ENCODE measurements at places on chromosomes 5 and 9.

DNA sequence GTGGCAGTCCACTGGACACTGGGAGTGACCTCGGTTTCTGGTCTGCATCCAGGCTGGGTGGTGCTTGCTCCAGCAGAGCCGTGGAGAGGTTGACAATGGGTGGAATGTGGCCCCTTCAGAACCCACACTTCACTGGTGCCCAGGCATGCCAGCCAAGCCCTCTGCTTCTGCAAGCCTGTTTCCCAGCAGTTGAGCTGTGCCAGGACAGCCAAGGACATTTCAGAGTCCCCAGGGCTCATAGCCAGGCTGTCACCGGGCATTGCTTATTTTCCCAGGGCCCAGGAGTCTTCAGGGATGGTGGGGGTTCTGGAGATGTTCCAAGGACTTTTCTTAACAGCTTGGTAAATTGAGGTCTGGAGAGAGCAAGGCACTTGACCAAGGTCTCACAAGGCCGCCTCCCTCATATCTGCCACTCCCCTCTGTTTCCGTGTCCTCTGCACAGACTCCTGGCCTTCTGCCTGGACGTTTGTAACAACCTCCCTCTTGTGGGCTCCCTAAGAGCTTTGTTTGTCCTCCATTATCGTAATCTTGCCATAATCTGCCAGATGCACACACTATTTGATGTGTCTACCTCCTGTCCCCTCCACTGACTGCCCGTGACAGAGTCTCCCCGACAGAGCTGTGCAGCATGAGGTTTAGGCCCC, 3.8 kb upstream of the NDST1 start:
- no peak for DNase-seq

DNA sequence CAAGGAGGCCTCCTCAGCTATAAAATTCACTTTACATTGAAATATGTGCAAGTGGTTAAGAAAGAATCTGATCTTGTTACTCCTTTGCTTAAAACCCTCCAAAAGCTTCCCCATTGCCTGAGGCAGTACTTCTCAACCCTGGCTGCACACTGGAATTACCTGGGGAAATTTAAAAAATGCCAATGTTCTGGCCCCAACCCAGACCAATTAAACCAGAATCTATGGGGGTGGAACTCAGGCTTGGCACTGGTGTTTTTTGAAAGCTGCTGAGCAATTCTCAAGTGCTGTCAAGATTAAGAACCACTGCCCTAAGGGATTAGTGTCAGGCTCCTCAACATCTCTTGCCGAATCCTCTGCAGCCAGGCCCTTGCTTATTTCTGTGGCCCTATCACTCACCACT, 269.6 kb downstream of the ELAVL2 start:
- DNase-seq = no peak

GRCh38 chr9:132961002-132961401, 16.6 kb upstream of the TSC1 start:
- DNase-seq = no peak

GRCh38 chr5:149156435-149157083, 15.3 kb downstream of the ABLIM3 start:
- DNase-seq = no peak

DNA sequence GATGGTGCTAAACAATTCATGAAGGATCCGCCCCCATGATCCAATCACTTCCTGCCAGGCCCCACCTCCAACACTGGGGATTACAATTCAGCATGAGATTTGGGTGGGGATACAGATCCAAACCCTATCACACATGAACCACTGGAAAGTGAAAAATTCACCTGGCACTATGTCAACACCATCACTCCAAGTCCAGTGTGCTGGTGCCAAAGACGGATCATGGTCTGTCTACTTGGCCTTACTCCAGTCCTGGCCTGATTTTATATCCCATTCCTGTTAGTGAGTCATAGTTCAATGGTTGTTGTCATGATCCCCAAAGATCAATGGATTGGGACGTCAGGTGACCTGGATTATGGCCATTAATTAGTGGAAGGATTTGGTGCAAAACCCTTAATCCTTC, 147.4 kb upstream of the RPS23 start:
- DNase-seq = peak; percentile 85

DNA sequence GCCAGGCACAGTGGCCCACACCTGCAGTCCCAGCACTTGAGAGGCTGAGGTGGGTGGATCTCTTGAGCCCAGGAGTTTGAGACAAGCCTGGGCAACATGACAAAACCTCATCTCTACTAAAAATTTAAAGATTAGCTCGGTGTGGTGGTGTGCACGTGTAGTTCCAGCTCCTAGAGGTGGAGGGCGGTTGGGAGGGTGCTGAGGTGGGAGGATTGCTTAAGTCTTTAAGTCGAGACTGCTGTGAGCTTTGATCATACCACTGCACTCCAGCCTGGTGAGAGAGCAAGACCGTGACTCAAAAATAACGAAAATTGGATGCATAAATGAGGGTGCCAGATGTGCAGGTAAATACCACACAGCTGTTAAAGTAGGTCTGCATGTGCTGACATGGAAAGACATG, 39.3 kb upstream of the TDRD7 start:
- DNase-seq = no peak

- DNase-seq = peak; percentile 53
Measured at GRCh38 chr5:142356349-142356715, 31.5 kb upstream of the SPRY4 start.

DNA sequence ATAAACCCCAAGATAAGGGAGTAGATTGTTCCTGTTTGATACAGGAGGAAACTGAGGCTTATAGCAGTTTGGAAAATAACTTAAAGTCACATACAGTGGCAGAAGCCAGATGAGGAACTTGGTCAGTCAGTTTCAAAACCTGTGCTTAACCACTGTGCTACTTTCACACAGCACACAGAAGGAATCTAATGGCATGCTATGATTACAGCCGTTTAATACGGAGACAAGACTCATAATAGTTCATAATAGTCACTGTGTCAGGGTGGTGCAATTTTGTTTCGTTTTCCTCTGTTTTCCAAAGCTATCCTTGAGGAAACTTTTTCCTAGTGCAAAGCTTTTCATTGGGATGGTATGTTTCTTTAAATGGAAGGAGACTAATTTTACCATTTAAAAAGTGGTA, 112.3 kb downstream of the GCNT1 start:
- DNase-seq = no peak

GRCh38 chr5:77358255-77359205, 133.6 kb downstream of the WDR41 start:
- peak; percentile 13 for DNase-seq

- DNase-seq = no peak
Measured at GRCh38 chr9:116471944-116472506, 215.1 kb upstream of the TRIM32 start.

GRCh38 chr9:124205686-124206352, 51.9 kb upstream of the NEK6 start:
- DNase-seq = no peak

GRCh38 chr9:85971731-85972130, 30.8 kb downstream of the NAA35 start:
- no peak for DNase-seq

DNA sequence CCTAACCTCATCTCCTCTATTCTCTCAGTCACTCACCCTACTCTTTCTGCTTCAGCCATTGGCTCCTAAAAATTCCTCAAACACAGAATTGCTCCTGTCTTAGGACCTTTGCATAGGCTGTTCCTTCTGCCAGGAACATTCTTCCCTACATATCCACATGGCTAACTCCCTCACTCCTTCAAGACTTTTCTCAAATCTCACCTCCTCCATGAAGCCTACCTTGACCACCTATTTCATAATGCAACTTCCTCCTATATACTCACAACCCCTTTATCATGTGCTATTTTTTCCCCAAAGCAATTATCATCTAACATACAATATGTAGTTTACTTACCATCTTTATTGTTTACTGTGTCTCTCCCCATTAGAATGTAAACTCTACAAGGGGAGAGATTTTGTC, 45.8 kb downstream of the ARL15 start:
- DNase-seq = no peak

GRCh38 chr9:35258660-35259474, 97.1 kb downstream of the UNC13B start:
- peak; percentile 61 for DNase-seq

DNA sequence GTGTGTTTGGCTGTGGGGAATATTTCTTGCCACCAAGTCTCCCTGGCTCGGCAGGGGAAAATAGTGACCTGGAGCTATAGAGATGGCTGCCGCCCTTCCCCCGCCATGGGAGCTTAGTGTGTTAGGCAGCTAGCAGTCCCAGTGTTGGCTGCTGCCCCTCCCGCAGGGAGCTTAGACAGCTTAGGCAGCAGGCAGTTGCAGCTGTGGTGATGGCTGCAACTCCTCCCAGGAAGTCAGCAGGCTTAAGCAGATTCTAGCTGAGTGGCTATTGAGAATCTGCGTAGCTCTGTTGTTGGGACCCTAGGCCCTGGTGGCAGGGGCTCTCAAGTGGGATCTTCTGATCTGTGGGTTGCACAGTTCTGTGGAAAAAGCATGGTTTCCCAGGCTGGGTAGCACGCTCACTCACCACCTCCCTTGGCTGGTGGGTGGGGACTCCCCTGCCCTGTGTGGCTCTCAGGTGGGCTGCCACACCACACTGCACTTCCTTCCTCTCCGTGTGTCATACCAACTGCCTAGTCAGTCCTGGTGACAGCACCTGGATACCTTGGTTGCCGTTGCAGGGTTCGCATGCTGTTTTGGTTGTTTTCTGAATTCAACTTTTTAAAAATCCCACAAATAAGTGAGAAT, 9.3 kb downstream of the OR1N2 start:
- no peak for DNase-seq

DNA sequence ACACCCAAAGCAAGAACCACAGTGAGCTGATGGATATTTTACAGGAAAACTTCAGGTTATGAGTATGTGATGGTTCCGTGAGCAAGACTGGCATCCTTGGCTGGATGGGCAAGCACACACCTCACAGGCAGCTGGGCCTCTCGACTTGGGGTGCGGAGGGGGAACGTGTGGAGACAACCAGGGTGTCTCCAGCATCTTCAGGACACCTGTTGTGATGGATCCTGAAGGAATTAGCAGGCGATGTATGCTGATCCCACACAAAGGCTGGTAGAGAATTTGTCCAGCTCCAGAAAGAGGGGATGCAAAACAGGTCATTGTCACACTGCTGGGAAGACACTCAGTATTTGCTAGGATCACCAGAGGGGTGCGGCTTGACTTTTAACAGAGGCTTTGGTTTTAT, 42.7 kb downstream of the SECISBP2 start:
- DNase-seq = no peak

DNA sequence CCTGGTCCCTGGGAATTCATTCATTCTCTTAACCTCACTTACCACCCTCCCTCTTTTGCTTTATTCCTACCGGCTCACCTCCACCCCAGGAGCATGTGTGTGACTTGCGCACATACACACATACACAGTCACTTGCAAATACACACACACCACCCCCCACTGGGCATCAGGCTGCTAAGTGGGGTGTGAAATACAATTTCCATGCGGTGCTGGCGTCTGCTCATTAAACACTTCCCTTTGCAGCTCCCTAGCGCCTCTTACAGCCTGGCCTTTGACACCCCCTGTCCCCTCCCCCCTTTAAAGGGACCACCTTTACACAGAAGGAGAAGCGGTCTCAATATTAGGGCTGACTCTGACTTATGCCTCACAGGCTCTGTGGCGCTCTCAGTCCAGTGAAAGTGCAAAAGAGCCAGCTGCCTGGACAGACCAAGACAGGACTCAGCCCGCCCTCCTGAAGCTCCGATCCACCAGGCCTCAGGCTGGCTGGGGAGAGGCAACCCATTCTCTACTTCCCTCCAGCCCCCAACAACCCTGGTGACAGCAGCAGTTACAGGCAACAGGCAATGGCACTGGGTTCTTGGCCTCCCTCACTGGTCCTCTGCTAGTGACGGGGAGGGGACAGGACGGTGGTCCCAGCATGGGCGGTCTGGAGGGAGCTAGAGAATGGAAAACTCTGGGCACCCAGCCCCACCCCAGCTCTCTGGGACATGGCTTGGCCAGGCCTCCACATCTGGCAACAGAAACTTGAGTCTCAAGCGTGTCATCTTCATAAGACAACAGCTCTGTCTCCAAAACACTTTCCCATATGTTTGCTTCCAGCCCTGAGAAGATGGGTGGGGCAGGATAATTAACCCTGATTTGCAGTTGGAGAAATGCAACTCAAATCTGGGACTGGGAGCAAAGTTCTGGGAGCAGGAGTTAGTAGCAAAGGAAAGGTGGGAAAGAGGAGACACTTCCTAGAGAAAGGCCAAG, 12.0 kb downstream of the ENHO start:
- no peak for DNase-seq

GRCh38 chr9:35074141-35074540, 1.7 kb upstream of the VCP start:
- no peak for DNase-seq

GRCh38 chr5:89864941-89865340, 544.6 kb downstream of the CETN3 start:
- DNase-seq = no peak

DNA sequence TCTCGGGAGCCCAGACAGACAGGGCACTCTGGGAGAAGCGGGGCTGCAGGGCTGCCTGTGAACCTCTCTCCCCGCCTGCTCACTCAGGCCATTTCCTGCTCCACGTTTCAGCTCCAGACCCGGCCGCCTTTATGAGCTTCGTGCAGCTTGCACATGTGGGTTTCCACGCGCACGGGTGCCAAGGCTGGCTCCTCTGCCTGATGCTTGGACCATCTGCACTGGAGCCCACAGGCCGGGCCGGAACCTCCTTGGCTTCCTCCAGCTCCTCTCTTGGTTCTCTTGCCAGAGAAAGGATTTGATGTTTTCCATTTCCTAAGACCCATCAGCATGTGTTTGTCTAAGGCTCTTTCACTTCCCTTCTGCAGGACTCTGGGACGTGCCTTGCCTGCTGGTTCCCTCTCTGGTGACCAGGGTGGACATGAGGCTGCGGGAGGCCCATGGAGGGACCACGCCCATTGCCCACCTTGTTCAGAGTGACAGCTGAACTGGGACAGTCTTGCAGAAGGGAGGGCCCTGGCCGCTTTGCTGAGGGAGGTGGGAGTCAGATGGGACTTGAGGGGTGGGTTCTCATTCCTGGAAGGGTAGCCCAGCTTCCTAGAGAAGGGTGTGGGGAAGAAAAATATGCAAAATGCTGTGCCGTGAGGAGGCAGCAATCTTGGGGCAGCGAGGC, 23.3 kb upstream of the COL5A1 start:
- DNase-seq = peak; percentile 68

Measured in muscle of back (tissue), 13 donors.